Smooth muscle cell of the coronary artery (primary cell): ENCODE measurements at places on chromosomes 3 and 15. TPM values are rescaled to one million over a fixed set of nuclear protein-coding genes. Genes with fewer than 3 reads are reported as not detected.

SPINK8 gene
- not detected in 2 replicates for total RNA-seq

LRRK1 gene
- 5.9 and 8.0 TPM in 2 replicates for total RNA-seq

FOXL2NB gene
- total RNA-seq: under 0.01 and 4.2 TPM in 2 replicates

IDH2 gene
- 33.7 and 140 TPM in 2 replicates for total RNA-seq

STRA6 gene
- 26.2 TPM in 1 of 2 replicates, not detected in the other for total RNA-seq

TMEM207 gene
- not detected in 2 replicates for total RNA-seq

RTP1 gene
- total RNA-seq: under 0.01 TPM in 1 of 2 replicates, not detected in the other

ADGRG7 gene
- 0.12 TPM in 1 of 2 replicates, not detected in the other for total RNA-seq

COLQ gene
- 0.30 and 0.35 TPM in 2 replicates for total RNA-seq

TP63 gene
- 2.2 TPM in 1 of 2 replicates, not detected in the other for total RNA-seq

ATP13A5 gene
- not detected in 2 replicates for total RNA-seq

CLRN1 gene
- not detected in 2 replicates for total RNA-seq

AGTR1 gene
- 1.9 TPM in 1 of 2 replicates, not detected in the other for total RNA-seq

ACTRT3 gene
- 3.3 and 3.5 TPM in 2 replicates for total RNA-seq

PIGZ gene
- 2.0 and 2.5 TPM in 2 replicates for total RNA-seq

ATP2B2 gene
- total RNA-seq: not detected in 2 replicates

SPSB4 gene
- total RNA-seq: not detected in 2 replicates

WDR48 gene
- 27.3 and 39.7 TPM in 2 replicates for total RNA-seq

TRIM59 gene
- 3.4 and 16.5 TPM in 2 replicates for total RNA-seq

POLR2H gene
- total RNA-seq: 75.2 and 83.0 TPM in 2 replicates

IMPG2 gene
- total RNA-seq: 0.23 and 0.35 TPM in 2 replicates

MON1A gene
- 5.7 and 8.8 TPM in 2 replicates for total RNA-seq

IL1RAP gene
- 15.9 and 18.2 TPM in 2 replicates for total RNA-seq

GDPGP1 gene
- 4.4 and 6.2 TPM in 2 replicates for total RNA-seq

NANOGP8 gene
- not detected in 2 replicates for total RNA-seq

IL12A gene
- total RNA-seq: 0.15 and 2.3 TPM in 2 replicates

CCDC54 gene
- not detected in 2 replicates for total RNA-seq

ZKSCAN7 gene
- total RNA-seq: 4.6 and 8.3 TPM in 2 replicates

EIF4E3 gene
- 0.68 and 3.3 TPM in 2 replicates for total RNA-seq

CDHR4 gene
- total RNA-seq: 1.3 TPM in 1 of 2 replicates, not detected in the other
